Adipocyte (in vitro differentiated cells): ENCODE measurements at places on chromosomes 2 and 18.

DNA sequence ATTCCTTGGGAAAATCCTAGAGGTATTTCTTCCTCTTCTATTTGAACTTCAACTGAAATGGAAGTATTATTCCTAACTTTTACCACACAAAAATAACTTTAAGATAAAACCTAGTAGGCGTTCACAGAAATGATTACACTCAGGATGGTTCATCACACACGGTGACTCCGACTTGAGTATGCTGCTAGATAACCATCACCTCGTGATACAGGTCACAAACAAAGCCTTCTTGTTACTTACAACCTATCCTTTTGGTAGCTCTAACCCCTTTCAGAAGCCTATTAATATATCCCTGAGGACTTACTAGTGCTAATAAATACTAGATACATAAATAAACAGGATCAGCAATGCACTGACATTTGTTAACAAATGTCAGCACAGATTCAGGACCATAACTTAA is 101.0 kb upstream of the DNER start:
- no peak for DNase-seq

- DNase-seq: peak; percentile 31
These were observed 122.0 kb downstream of the ZNF521 start for GRCh38 chr18:25229920-25230319.

DNA sequence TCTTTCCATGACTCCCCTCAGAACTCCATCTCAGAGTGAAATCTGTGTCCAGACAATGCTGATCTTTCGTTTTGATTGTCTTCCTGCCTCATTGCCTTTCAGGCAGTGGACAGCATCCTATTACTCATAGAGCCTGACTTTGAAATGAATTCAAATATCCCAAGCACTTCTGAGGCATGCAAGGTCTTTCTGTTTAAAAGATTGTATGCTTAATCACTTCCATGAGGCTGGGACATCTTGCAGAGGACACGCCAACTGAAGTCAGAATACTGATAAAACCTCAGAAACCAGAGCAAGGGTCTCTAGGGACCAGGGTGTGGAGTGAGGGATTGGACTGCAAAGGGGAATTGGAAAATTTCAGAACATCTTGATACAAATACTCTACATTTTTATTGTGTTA is 836.5 kb upstream of the ID2 start:
- DNase-seq: peak; percentile 95

- no peak for DNase-seq
These were observed 477.0 kb downstream of the RNF144A start for GRCh38 chr2:7394195-7394594.

- DNase-seq: no peak
These were observed 82.5 kb downstream of the MGAT5 start for GRCh38 chr2:134336352-134336751.

DNA sequence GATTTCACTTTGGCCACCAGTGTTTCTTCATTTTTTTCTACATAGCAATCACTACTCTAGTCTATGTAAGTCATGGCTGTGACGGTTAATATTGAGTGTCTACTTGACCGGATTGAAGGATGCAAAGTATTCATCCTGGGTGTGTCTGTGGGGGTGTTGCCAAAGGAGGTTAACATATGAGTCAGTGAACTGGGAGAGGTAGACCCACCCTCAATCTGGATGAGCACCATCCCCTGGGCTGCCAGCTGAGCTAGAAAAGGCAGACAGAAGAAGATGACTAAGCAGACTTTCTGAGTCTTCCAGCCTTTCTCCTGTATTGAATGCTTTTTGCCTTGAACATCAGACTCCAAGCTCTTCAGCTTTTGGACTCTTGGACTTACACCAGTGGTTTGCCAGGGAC is 265.0 kb upstream of the SLC8A1 start:
- DNase-seq: peak; percentile 83

- DNase-seq: peak; percentile 96
These were observed 89.2 kb downstream of the NFATC1 start for GRCh38 chr18:79484661-79485621.

- DNase-seq: no peak
These were observed 16.8 kb downstream of the RAB11FIP5 start for GRCh38 chr2:73095910-73096309.

DNA sequence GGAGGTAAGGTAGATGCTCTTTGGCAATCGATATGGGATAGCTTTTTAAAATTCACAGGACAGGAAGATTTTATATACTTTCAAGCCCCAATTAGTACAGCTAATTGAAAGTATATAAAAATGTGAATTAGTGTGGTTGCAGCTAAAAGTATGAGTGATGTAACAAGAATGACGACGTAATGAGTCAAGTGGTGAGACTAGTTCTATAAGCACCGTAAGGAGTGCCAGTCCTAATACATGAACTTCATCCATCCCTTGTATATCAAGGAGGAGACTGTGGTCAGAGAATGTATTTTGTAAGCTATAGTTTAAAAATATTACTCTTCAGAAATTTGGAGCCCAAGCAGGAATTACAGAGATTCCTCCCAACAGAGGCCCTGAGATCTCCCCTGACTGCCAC is 25.8 kb downstream of the DNAJC27 start:
- no peak for DNase-seq

DNA sequence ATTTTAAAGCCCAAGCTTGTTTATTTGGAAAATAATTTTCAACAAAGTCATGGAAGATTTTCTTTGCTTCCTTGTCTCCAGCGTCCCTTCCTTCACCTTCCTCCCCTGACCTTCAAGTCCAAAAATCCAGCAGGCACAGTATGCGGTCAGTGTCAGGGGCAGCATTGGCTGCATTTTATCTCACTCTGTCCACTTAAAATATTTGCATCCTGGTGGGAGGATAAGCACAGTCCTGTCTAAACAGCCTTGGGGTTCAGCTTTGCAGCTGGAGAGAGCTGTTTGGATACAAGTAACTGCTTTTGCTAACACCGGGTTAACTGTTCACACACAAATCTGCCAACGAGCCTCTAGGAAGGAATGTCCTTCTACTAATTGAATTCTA is 318.1 kb downstream of the PDE11A start:
- DNase-seq: no peak
